ENCODE measurements at places on chromosomes 6 and 20.

DNA sequence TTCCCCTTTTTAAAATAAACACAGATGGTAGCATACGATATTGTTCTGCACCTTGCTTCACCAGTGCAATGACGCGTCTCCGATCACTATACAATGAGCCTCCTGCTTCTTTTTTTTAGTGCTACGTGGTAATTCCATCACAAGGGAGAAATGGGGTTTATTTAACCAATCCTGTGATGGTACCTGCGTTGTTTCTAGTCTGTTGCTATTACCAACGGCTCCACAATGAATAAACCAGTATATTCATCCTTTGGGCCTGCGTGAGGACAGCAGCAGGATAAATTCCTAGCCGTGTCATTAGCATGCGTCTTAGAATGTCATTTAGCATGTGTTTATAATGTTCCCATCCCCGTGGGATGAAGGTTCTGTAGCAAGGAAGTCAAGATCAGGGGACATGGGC is 42.9 kb downstream of the GNAS-AS1 start:
- no peak for DNase-seq

GRCh38 chr6:23002044-23002619 is 432.8 kb downstream of the HDGFL1 start:
- no peak for DNase-seq

DNA sequence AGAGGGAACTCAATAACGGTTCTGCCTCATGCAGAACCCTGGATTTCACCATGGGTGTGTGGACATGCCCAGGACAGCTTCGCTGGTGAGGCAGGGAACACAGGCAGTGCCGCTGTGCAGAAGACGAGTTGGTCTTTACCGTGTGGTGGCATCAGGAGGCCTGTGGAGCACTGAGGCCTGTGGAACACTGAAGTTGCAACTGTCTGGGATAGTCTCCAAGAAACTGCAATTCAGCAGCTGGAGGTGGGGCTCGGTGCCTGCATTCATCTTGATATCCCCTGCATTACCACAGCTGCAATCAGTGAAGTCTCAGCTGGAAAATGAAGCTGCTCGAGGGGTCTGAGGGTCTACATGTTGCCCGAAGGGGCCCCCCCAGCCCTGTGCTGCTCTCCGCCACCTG is 202.4 kb upstream of the CDH4 start:
- DNase-seq = no peak

DNA sequence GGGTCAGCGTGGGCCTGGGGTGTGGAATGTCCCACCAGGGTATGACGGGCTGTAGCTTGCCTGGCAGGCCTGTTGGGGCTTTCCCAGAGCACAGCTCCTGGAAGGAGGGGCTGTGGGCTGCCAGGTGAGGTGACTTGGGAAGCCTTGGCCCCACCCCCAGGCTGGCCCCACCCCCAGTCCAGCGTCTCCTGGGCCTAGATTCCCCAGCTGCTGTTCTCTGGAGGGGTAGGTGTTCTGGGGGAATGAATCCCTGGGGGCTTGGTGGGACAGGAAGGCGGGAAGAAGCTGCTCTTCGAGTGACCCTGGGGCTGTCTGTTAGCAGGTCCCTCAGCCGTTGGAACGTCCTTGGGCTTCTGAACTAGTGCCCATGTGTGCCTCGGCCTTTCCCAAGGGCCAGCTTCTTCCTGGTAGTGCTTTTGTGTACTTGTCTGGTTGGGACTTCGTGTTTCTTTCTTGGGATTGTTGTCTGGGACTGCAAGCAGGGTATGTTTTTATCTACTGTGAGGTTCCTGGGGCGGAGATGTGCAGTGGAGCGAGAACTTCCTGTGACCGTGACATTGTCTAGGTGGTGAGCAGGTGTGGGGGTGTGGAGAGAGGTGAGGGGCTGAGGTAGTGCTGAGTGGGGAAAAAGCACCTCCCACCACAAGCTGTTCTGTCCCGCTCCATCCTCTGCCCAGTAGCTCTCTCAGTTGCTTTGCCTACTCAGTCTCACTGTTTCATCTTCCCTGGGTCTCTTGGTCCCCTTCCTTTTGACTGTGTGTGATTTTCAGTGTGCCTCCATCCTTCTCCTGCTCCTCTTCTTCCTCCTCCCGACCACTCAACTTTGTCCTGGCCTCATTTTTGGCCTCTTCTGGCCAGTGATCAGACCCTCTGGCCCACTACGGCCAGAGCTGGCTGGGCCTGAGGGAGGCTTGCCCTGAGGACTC is 1.3 kb upstream of the DDR1 start:
- peak; percentile 84 for DNase-seq

DNA sequence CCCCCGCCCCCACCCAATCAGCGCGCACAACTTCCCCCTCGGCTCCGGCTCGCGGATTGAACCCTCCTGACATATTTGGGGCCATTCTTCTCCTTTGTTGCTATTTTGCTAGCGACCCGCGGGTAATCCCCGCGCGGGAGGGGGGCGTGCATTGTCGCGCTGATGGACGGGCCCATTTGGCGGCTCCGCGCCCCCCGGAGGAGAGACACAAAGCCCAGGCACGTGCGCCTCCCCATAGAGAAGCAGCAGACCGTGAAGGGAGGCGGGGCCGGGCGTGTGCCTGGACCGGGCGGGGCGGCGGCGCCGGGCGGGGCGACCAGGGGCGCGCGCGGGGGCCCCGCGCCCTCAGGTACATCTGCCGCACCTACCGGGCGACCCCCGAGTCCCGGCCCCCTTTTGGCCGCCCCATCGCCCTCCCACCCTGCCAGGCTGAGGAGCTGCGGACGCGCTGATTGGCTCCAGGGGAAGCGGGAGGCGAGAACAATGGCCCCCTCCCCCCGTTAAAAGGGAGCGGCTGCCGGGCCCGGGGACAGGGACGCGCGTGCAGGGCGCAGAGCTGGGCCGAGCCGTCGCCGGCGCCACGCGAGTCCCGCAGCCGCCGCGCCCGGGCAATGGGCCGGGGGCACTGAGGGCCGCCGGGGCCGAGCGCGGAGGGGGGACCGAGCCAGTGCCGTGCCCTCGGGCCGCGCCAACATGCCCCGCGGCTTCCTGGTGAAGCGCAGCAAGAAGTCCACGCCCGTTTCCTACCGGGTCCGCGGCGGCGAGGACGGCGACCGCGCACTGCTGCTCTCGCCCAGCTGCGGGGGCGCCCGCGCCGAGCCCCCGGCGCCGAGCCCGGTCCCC is at the start of gene INSM1:
INSM1 (plus strand) TSS at position 530 of the 843 bp plus-strand sequence; CDS start at position 694, 164 bp downstream.
- DNase-seq = peak; percentile 65

GRCh38 chr20:49859011-49859410 is 46.4 kb downstream of the SLC9A8 start:
- no peak for DNase-seq

All from GM20000 (cell line).